ENCODE measurements at places on chromosomes 12 and 14. TPM values are rescaled to one million over a fixed set of nuclear protein-coding genes. Genes with fewer than 3 reads are reported as not detected.

NOS1 gene
- total RNA-seq = not detected

RASSF9 gene
- total RNA-seq = 6.1 TPM

ZNF605 gene
- 3.9 TPM for total RNA-seq

KERA gene
- total RNA-seq = not detected

GALNT16 gene
- total RNA-seq = not detected

B3GNT4 gene
- total RNA-seq = 0.17 TPM

FAIM2 gene
- total RNA-seq = not detected

C12orf56 gene
- not detected for total RNA-seq

PIWIL1 gene
- not detected for total RNA-seq

PDE3A gene
- total RNA-seq = 2.8 TPM

ZBTB25 gene
- 3.3 TPM for total RNA-seq

SMCO2 gene
- total RNA-seq = 0.34 TPM

OR4K15 gene
- not detected for total RNA-seq

GNG2 gene
- total RNA-seq = 6.5 TPM

HOXC4 gene
- total RNA-seq = not detected

WIF1 gene
- total RNA-seq = not detected

KRT75 gene
- total RNA-seq = not detected

FAM181A gene
- not detected for total RNA-seq

TEX52 gene
- total RNA-seq = under 0.01 TPM

EIF2S1 gene
- 189 TPM for total RNA-seq

MMP14 gene
- 51.7 TPM for total RNA-seq

NGB gene
- total RNA-seq = not detected

KLRG1 gene
- 0.22 TPM for total RNA-seq

SERPINA12 gene
- not detected for total RNA-seq

LRTM2 gene
- not detected for total RNA-seq

PIANP gene
- not detected for total RNA-seq

TMEM132C gene
- under 0.01 TPM for total RNA-seq

TMCC3 gene
- total RNA-seq = 1.3 TPM

GLIPR1L1 gene
- not detected for total RNA-seq

MYH6 gene
- not detected for total RNA-seq

CLIP1 gene
- total RNA-seq = 23.6 TPM

SIX6 gene
- not detected for total RNA-seq

BMP4 gene
- total RNA-seq = 5.2 TPM

CATSPERB gene
- total RNA-seq = 0.76 TPM

SMIM41 gene
- total RNA-seq = not detected

CLEC4D gene
- total RNA-seq = not detected

TEX22 gene
- total RNA-seq = 0.09 TPM

FOXN4 gene
- not detected for total RNA-seq

ACOT4 gene
- total RNA-seq = 0.33 TPM

AP5M1 gene
- 18.0 TPM for total RNA-seq

AGAP2 gene
- total RNA-seq = 0.22 TPM

TSPAN11 gene
- 7.4 TPM for total RNA-seq

DPPA3 gene
- total RNA-seq = not detected

POTEG gene
- total RNA-seq = not detected

Data from dermis lymphatic vessel endothelial cell (primary cell).